ENCODE measurements at places on chromosomes 4 and X.

DNA sequence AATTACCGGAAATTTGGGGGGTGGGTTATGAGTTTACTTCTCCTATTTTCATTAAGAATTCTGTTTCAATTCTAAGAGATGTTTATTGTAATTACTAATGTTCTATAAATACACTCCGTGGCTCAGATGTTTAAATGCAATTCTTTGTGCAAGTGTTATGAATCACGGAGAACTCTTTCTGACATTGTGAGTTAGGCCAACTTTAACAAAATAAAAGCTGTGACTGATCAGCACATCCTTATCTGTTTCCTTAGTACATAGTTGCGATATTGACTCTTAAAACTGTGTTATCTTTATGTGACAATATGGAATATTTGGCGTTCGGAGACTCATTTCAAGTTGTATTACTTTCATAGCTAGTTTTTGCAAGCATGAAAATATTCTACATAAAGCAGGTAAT lies 902 bp downstream of the KLHL4 start:
- DNase-seq = no peak

GRCh38 chrX:10326578-10326977 lies 169.8 kb downstream of the CLCN4 start:
- no peak for DNase-seq

GRCh38 chrX:120468479-120468824 lies 644 bp downstream of the LAMP2 start:
- no peak for DNase-seq

DNA sequence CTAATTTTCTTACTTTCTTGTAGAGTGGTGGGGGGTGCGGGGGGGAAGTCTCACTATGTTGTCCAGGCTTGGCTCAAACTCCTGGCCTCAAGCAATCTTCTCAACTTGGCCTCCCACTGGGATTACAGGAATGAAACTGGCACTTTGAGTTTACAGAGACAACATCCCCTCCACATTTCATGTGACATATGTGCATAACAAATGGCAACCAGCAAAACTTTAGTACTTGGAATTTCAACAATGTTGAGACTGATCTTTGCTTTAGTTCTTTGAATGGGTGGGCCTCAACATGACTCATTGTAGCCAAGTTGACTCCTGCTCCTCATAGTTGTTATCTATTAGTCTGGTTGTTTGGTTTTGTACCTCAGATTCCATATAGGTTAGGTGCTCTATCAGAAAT lies 11.4 kb upstream of the FMR1 start:
- DNase-seq = no peak

DNA sequence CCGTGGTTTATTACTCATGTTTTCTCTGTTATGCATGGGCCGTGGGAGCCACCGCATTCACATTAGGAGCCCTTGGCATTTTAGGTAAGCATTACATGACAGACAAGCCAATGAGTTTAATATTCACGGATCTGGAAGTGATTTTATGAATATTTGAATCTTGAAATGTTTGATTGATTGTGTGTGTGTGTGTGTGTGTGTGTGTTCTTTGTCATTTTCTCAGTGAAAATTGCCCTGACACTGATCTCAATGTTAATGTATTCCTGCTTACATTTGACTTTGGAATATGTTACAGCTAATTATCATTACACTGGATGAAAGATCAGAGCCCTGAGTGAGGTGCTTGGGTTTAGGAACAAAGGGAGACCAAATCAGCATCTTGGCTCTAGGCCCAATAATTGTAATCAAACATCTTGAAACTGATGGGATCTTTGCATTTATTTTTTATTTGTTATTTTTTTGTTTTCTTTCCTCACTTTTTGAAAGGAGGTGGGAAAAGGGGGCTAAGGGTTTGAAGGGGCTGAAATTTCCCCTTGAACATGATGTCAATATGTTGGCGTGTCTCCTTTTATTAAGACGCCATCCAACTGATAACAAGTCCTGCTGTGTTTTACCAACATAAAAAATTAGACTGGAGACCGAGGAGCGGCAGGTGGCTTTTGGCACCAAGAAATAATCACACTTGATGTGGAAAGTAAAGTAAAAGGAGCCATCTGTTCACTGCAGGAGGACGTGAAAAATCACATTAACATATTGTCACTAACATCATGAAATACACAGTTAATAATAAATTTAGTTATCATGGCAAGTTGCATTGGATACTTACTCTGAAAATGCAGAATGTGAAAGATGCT lies 5.2 kb upstream of the GK2 start:
- no peak for DNase-seq

DNA sequence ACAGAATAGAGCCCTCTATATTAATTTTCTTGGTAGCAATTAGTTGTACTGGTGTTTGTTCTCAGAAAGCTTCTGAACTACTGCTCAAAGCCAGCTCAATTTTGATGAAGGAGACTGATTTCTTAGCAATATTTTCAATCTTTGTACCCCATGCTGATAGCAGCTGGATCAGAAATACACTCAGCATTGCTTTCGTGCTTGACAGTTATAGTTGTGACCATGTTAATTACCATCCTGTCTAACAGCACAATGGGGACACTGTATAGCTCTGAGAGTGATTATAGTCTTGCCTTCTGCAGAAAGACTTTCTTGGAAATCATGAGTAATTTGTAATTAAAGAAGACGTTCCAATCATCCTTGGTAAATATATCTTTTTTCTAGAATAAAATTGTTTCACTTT lies 79.7 kb upstream of the GNPDA2 start:
- no peak for DNase-seq

DNA sequence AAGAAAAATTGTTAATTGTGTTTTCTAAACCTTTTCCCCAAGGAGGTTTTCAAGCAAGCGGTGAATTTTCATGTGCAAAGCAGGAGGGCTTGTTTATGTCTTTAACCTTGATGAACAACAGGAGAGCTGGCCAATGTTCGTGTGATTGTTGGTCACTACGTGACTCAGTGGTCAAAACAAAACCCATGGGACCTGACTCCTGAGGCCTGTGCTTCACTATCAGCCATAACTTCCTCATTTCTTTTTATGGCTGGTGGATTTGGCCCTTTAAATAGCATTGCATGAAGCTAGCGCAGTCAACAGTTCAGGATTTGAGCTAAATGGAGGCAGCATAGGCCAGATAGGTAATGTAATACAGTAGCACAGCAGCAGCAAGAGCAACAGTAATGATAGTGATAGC lies 80.5 kb downstream of the MID1IP1 start:
- no peak for DNase-seq

GRCh38 chrX:150767475-150768131 lies 74.4 kb downstream of the MTMR1 start:
- DNase-seq = no peak

DNA sequence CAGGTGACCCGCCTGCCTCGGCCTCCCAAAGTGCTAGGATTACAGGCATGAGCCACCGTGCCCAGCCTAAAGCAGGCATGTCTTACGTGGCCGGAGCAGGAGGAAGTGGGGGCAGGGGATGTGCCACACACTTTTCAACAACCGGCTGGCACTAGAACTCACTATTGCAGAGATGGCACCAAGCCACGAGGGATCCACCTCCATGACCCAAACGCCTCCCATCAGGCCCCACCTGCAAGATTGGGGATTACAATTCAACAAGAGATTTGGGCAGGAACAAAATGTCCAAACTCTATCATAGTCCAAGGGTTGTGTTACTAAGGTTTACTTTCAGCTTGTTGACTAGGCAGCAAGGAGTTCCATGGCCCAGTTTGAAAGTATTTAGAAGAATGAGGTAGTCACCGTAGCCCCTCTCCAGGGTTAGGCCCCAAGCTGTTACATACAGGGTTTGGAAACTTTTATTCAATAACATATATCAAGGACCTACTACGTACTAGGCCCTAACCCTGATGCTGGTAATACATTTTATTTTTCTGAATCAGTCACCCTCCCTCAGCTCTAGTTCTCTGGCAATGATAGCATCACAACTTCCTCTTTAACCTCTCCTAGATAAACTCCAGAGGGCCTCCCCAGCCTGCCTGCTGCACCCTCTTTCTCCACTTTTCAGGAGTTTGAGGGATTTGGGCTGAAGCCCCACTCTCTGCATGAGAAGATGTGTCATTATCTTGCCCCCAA lies 18.0 kb upstream of the TBC1D14 start:
- DNase-seq = no peak

DNA sequence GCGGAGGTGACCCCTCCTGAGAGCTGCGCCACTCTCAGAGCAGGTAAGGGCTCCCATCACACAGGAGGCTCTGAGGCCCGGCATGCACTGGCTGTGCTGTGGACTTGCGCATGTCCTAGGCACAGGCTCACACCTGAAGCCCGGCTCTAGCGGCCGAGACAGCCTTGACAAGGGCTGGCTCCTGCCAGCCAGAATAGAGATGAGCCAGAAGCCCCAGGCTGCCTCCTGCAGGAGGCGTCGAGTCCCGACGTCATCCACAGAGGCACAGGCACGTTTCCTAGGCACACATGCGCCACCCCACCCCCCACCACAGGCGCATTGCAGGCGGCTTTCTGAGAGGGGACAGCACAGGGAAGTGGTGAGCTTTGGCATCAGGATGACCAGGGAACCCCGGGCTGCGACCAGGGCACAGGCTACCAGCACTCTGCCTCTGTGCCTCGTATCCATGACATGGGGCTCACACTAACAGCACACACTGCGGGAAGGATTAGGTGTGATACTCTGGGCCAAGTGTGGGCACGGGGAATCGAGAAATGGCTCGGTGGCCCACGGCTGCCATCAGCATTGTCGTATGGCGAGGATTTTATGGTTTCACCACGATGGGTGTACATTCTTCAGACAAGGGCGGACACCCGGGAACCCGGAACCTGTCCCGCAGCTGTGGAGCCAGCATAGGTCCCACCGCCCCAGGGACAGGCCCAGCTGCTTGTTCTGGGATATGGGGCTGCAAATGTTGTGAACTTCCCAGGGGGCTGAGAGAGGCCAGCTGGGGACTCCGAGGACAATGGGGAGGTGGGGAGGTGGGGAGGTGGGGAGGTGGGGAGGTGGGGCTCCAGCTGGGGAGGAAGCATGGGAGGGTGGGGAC lies 90.7 kb upstream of the ADRA2C start:
- no peak for DNase-seq

GRCh38 chrX:133645256-133645655 lies 230.0 kb upstream of the GPC4 start:
- DNase-seq = no peak

DNA sequence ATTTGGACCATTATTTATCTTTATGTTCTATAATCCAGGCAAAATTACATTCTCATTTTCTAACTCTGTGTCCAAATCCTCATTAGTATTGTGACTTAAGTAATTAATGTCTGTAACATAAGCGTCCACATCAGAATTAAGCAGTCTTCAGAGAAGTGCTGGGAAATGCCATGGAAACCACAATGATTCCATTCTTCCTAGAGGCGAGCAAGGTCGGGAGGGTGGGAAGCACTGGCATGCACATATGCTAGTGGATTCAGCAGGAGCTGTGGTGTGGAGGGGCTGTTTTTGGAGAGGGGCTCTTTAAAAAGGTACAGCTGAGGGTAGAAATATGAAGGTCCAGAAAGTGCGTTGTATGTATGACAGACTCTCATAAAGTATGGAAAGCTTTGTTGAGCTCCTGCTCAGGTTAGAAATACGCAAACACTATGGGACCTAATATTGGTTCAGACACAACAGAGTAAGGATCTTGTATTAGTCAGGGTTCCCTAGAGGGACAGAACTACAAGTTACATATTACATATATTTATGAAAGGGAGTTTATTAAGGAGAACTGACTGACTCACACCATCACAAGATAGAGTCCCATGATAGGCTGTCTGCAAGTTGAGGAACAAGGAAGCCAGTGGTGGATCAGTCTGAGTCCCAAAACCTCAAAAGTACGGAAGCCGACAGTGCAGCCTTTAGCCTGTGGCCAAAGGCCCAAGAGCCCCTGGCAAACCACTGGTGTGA lies 61.5 kb downstream of the GLRA2 start:
- DNase-seq = no peak

- DNase-seq = no peak
Observed at GRCh38 chr4:111360906-111361305, 738.0 kb upstream of the PITX2 start.

DNA sequence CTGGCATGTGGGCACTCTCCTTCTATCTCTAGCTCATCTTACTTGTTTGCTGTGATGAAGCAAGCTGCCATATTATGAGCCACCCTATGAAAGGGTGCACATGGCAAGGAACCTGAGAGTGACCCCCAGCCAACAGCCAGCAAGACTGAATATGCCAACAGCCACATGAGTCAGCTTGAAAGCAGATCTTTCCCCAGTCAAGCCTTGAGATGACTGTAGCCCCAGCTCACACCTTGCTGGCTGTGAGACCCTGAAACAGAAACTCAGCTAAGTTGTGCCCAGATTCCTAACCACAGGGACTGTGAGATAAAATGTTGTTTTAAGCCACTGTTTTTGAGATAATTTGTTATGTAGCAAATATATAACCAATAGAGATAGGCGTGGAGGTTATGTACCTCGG lies 36.2 kb downstream of the KDM5C start:
- DNase-seq = peak; percentile 18

- no peak for DNase-seq
Observed at GRCh38 chr4:54802336-54802735, 144.6 kb downstream of the KIT start.

GRCh38 chrX:106905064-106905708 lies 2.0 kb upstream of the RIPPLY1 start:
- DNase-seq = no peak

DNA sequence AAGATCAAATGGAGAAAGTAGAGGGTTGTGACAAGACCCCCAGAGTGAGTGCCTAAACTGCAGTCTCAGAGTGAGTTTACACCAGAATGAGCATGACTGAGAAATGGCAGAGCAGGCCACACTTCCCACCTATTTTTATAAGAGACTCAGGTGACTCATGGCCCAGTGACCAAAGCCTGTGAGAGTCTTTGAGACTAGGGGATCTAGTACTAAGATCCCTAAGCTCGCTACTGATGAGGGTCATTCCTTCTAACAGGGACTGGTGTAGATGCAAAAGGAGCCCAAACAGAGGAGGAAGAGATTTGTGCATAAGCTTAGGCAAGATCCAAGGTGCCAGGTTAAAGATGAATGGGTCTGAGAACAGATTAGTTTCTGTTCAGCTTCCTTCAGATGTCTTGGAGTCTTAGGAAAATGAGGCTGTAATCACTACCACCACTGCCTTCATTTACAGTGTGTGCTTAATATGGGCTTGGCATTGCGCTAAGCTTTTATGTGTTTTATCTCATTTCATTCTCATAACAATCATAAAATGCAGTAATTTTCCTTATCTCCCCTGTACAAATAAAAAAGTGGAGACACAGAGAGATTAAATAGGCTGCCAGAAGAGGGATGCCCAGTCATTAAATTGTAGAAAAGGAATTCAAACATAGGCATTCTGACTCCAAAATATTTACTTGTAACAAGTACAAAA lies 62.8 kb downstream of the RWDD4 start:
- DNase-seq = no peak

Data from stimulated activated CD4-positive, alpha-beta T cell treated with anti-CD3 and anti-CD28 coated beads, TNF-alpha, amount 100 ng/mL, for 48 hours (primary cell).